NCI-H1436 treated with DMSO at 0.1 percent for 48 hours (cell line): ENCODE measurements at places on chromosomes 7 and 10.

- DNase-seq = no peak
Measured at GRCh38 chr7:71768450-71768849, 636.5 kb downstream of the GALNT17 start.

DNA sequence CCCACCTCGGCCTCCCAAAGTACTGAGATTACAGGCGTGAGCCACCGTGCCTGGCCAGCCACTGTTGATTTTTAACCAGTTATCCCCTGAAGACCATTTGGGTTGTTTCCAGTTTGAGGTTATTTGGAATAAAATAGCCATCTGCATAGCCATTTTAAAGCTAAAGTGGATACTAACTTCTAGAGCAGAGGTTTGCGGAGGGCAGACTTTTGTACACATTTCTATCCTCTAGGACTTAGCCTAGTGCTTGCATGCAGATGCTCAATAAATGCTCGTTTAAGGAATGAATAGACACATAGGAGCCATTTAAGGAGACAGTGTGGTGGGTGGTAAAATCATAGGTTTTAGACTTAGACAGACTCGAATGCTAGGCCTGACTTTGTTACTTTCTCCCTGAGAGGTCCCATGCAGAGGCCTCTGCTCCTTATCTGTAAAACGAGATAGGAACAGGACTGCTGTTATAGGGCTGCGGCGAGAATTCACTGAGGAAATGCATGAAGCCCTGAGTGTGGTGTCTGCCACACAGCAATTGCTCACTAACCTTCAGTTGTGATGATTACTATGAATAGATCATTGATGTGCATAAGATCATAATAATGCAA is 75.9 kb downstream of the PFKFB3 start:
- no peak for DNase-seq

- no peak for DNase-seq
Measured at GRCh38 chr10:16788125-16788524, 29.1 kb downstream of the RSU1 start.

DNA sequence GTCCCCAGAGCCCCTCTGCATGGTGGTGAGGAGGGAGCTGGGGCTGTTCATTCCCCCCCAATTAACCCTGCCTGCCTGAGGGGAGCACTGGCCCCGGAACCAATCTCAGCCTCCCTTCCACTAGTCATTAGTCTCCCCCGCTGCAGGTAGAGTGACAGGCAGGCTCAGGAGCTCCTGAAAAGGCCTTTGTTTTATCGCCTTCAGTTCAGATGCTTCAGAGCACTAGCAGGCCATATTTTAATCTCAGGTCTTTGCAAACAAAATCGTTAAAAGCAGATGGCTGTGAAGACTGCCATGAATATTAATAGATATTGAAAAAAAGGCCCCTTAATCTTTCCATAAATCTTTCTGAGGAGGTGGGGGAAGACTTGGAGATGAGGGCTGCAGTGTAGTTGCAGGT is 250.7 kb downstream of the RPS24 start:
- no peak for DNase-seq

DNA sequence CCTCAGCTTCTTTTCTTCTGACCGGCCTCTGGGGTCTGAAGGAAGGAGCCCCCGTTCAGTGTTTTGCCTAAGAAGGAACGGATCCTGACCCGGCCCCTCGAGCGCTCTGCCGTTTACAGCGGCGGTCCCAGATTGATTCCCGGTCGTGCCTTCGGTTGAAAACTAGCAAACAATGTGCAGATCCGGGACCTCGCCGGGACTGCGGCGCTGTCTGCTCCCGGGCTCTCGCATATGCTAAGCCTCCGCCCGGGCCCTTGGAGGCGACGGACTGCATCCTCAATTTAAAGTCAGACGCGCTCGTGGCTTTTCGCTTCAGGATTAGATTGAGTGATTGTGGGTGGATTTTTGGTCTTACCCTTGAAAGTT is 559 bp downstream of the DBF4 start:
- no peak for DNase-seq

- DNase-seq = no peak
Measured at GRCh38 chr7:30706908-30707307, 24.7 kb upstream of the CRHR2 start.
